ENCODE measurements at places on chromosomes 11 and 22. TPM values are rescaled to one million over a fixed set of nuclear protein-coding genes. Genes with fewer than 3 reads are reported as not detected.

The SLC22A6 gene
- total RNA-seq, result not detected

The RPL27A gene
- total RNA-seq, result 721 TPM

The OR51I1 gene
- 0.11 TPM for total RNA-seq

The MN1 gene
- under 0.01 TPM for total RNA-seq

The SCGB1A1 gene
- total RNA-seq, result not detected

The C11orf21 gene
- not detected for total RNA-seq

The DLG2 gene
- 1.1 TPM for total RNA-seq

The APOA4 gene
- total RNA-seq, result not detected

The RNF141 gene
- total RNA-seq, result 31.9 TPM

The GRK3 gene
- 2.2 TPM for total RNA-seq

The CASP12 gene
- not detected for total RNA-seq

The OR10S1 gene
- total RNA-seq, result not detected

The OR2AG1 gene
- total RNA-seq, result not detected

The TMEM134 gene
- total RNA-seq, result 30.1 TPM

The SSH3 gene
- total RNA-seq, result 15.6 TPM

The SMIM35 gene
- total RNA-seq, result not detected

The MMP13 gene
- not detected for total RNA-seq

The INSC gene
- total RNA-seq, result 0.77 TPM

The GTSE1 gene
- 16.8 TPM for total RNA-seq

The OR8A1 gene
- not detected for total RNA-seq

The BRSK2 gene
- 0.50 TPM for total RNA-seq

The SMC1B gene
- total RNA-seq, result under 0.01 TPM

The APOA1 gene
- total RNA-seq, result 0.62 TPM

The GLYATL2 gene
- 1.4 TPM for total RNA-seq

The AP1B1 gene
- total RNA-seq, result 59.5 TPM

The ARHGAP20 gene
- 3.6 TPM for total RNA-seq

The EFCAB6 gene
- total RNA-seq, result 3.6 TPM

The SLC22A9 gene
- total RNA-seq, result not detected

The DGAT2 gene
- 1.3 TPM for total RNA-seq

The SLC22A12 gene
- not detected for total RNA-seq

The OPCML gene
- total RNA-seq, result 0.22 TPM

The CNGA4 gene
- total RNA-seq, result under 0.01 TPM

The KCNQ1OT1 gene
- total RNA-seq, result 2.8 TPM

The WNT7B gene
- 0.33 TPM for total RNA-seq

The TP53AIP1 gene
- not detected for total RNA-seq

The ALDH3B1 gene
- total RNA-seq, result 16.7 TPM

The HBE1 gene
- total RNA-seq, result not detected

The MGAT3 gene
- not detected for total RNA-seq

The LARGE2 gene
- total RNA-seq, result not detected

The AMOTL1 gene
- 31.5 TPM for total RNA-seq

The IL18 gene
- 2.3 TPM for total RNA-seq

The RCOR2 gene
- 2.0 TPM for total RNA-seq

The PLEKHB1 gene
- total RNA-seq, result 2.5 TPM

The RAG1 gene
- 0.37 TPM for total RNA-seq

The SEC14L3 gene
- total RNA-seq, result not detected

The RAG2 gene
- total RNA-seq, result not detected

The UPK3A gene
- not detected for total RNA-seq

The BTBD18 gene
- total RNA-seq, result not detected

The STIM1 gene
- total RNA-seq, result 45.5 TPM

Measured in uterine smooth muscle cell (primary cell).